ENCODE measurements at places on chromosomes 13 and 19. TPM values are rescaled to one million over a fixed set of nuclear protein-coding genes. Genes with fewer than 3 reads are reported as not detected.

GRCh38 chr13:34914416-34914815 is 27.7 kb upstream of the NBEA start:
- no peak for DNase-seq

GRCh38 chr19:54558339-54558738 is 15.3 kb upstream of the LILRA2 start:
- no peak for DNase-seq

- DNase-seq = no peak
Observed at GRCh38 chr13:52838433-52839107, 9.9 kb downstream of the PCDH8 start.

GRCh38 chr13:109599901-109600657 is 186.3 kb downstream of the IRS2 start:
- DNase-seq = no peak

The DCT gene
- total RNA-seq = 0.05 TPM

DNA sequence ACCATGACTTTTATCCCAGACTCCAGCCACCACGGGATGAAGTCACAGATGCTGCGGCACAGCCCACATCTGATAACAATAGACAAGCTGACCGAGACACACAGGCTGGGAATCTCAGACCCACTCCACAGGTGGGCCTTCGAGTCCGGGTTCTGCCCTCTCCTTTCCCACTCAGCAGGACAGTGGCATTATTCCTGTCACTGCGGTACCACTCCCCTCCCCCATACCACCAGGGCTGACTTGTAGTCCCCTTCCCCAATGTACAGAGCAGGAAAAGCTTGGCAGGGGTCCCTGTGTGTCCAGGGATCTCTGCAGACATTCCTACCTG is 179 bp upstream of the AMER2 start:
- no peak for DNase-seq

DNA sequence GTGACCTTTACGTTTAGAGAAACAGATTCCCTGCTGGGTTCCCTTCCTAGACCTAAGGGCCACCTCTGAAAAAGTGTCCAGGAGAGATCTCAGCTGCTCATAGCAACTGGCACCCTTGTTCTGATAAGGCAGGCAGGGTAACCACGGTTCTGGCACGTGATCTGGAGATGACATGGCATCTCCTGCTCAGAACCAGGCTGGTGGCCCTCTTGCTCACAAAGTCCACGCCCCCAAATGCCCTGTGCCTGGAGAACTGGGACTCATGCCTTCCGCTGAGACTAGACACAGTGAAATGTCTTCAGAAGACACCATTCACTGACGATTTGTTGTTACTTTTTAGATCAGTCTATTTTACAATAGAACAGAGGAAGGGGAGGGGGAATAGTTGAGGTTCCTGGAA is 174.1 kb downstream of the ZNF536 start:
- no peak for DNase-seq

The SPC24 gene
- 33.8 TPM for total RNA-seq

DNA sequence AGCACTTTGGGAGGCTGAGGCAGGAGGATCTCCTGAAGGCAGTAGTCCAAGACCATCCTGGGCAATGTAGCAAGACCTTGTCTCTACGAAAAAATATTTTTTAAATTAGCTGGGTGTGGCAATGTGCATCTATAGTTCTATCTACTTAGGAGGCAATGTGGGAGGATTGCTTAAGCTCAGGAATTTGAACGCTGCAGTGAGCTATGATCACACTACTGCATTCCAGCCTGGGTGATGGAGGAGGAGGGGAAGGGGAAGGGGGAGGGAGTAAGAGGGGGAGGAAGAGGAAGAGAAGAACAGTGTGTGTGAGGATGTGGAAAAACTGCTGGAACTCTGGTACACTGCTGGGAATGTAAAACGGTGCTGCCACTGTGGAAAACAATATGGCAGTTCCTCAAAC is 9.2 kb upstream of the CLIP3 start:
- no peak for DNase-seq

The IFI30 gene
- total RNA-seq = 52.7 TPM

The PDX1 gene
- total RNA-seq = not detected

The CCDC8 gene
- not detected for total RNA-seq

GRCh38 chr19:8069096-8069973 is 16.8 kb downstream of the CCL25 start:
- DNase-seq = peak; percentile 61

GRCh38 chr13:79582896-79583295 is 101.9 kb downstream of the NDFIP2 start:
- no peak for DNase-seq

DNA sequence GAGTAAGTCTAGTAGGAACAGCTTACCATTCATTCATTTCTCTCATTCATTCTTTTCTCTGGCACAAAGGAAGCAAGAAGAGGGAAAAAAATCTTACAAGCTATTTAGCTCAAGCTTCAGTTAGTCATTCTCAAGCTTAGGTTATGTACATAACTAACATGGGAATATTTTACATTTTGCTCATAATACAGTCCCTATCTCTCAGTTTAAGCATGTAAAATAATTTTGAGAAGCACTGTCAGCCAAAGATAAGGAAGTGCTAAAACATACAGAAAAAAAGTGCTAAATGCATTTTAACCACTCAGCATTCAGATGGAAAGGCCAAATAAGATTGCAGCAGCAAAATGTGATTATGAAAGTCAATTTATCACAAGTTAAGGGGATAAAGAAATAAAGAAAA is 7.9 kb downstream of the RBM26 start:
- no peak for DNase-seq

- DNase-seq = no peak
Observed at GRCh38 chr13:84784443-84785153, 902.3 kb upstream of the SLITRK1 start.

GRCh38 chr13:40599747-40600146 is 66.7 kb downstream of the FOXO1 start:
- DNase-seq = no peak

The RFPL4AL1 gene
- not detected for total RNA-seq

- peak; percentile 67 for DNase-seq
Observed at GRCh38 chr19:53019684-53020083, 6.0 kb downstream of the ERVV-1 start.

The FAM83E gene
- total RNA-seq = 5.1 TPM

The ZNF546 gene
- total RNA-seq = 4.4 TPM

GRCh38 chr13:72403396-72404010 is 323.9 kb downstream of the MZT1 start:
- no peak for DNase-seq

DNA sequence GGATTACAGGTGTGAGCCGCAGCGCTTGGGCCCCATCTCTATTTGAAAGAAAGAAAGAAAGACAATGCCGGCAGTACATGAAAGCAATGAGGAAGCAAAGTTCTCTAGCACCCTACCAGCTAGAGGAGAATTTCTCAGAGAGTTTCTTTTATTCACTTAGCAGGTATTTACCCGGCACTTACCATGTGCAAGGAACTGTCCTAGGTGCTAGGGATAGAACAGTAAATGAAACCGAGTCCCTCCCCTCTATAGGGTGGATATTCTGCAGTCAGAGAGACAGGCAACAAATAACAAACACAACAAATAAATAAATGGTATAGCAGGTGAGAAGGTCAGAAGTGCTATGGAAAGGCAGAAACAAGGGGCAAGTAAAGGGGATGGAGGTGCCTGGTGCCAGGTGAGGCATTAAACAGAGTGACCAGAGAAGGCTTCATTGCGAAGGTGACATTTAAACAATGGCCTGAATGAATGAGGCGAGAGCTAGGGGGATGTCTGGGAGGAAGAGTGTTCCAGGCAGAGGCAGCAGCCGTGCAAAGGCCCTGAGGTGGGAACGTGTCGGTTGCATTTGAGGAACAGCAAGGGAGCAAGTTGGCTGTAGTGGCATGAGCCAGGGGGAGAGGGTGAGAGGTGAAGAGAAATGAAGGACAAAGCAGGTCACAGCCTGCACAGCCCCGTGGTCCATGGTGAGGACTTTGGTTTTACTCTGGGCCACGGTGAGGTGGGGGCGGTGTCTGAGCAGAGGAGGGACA is 10.8 kb upstream of the MYH14 start:
- DNase-seq = no peak

The KCNJ14 gene
- total RNA-seq = 2.4 TPM

DNA sequence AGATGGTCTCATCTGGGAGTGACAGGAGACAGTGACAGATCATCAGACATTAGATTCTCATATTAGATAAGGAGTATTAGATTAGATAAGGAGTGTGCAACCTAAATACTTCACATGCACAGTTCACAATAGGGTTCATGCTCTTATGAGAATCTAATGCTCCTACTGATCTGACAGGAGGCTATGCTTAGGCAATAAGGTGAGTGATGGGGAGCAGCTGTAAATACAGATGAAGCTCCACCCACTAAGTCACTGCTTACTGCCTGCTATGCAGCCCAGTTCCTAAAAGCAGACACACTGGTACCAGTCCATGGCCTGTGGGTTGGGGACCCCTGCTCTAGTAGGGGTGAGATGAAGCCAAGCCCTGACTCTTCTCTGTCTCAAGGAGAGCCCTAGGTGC is 10.0 kb upstream of the IGFL3 start:
- DNase-seq = no peak

DNA sequence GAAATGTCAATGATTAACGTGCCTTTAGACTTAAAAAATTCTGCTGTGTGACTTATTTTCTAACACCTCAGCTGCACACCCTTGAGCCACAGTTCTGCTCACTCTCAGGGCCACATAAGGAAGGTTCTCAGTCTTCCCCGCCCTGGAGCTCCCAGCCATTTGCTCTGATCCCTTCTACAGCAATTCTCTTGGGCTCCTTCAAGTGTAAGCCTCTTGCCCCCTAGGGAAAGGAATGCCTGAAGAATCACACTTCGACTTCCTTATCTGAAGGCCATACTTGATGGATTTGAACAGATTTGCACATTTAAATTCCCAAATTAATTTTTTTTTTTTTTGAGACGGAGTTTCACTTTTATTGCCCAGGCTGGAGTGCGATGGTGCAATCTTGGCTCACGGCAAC is 44.2 kb downstream of the RASA3 start:
- DNase-seq = no peak

GRCh38 chr13:105007166-105007808 is 1528.2 kb downstream of the EFNB2 start:
- DNase-seq = no peak

The SMAD9 gene
- total RNA-seq = not detected

DNA sequence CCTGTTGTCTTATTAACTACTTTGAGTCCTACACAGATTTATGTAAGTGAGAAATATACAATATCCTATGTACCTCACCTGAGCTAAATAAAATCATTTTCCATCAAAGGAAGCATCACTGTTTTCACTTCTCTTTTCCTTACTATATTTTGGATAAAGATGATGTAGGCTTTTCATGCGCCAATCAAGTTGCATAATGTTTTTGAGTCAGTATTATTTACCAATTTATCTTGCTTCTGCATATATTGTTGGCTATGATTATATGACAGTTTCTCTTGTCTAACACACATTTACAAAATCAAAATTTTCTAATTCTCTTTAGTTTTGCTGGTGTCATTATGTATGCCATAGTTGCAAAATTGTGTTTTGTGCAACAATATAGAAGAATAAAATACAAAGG is 67.9 kb upstream of the FRY start:
- no peak for DNase-seq

- no peak for DNase-seq
Observed at GRCh38 chr13:72662548-72662947, 64.9 kb downstream of the MZT1 start.

GRCh38 chr19:39335168-39335548 is 685 bp downstream of the GMFG start:
- DNase-seq = peak; percentile 77

The RNF17 gene
- not detected for total RNA-seq

DNA sequence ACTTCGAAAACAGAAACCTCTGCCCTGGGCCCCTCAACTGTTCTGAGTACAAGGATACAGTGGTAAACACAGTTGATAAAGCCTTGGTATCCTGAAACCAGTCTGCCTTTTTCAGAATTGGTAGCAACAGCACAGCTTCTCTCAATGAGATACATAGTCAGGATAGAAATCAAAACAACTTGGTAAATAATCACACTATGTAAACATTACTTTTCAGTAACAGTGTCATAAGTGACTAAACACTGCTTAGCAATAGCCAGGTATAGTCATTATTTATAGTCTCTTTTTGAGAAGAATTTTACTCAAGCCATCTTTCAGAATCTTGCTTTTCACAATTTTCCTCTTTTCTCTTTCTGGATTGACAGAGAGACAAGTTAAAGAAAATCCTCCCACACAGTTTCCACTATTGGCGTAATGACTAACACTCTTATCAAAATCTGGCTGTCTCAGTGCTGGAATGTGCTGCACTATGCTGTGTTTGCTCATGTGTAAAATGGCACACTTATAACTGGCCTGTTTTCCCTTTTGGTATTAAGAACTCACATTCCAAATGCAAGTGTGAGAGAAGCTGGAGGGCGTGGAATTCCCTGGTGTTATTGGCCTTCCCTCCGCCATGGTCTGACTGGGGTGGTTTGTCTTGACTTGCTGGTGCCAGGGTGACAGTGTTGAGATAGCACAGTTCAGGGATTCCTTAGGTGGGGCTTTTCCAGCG is 368.8 kb downstream of the TDRD3 start:
- DNase-seq = no peak

The SLC7A10 gene
- total RNA-seq = not detected

DNA sequence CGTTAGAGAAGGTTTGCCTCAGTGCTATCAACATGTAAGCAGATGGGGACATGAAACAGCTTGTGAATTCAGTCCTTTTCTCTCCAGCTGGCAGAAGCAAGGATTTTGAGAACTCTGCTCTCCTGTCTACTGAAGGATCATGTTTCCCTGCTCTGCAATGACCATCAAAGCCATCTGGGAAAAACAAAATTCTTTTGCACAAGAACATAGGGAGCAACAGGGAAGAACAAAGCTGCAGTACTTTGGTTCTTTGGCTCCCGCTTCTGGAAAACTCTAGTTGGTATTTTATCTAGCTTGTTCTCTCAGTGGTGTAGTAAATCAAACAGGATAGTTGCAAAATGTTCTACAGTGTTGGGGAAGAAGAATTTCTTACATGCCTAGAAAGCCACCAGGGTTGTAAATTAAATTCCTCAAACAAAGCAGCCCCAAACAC is 270.4 kb downstream of the ENOX1 start:
- no peak for DNase-seq

- no peak for DNase-seq
Observed at GRCh38 chr13:66663206-66663605, 566.9 kb downstream of the PCDH9 start.

GRCh38 chr13:74200081-74200480 is 65.9 kb upstream of the KLF12 start:
- no peak for DNase-seq

- DNase-seq = no peak
Observed at GRCh38 chr13:72004784-72005374, 137.9 kb upstream of the DACH1 start.

DNA sequence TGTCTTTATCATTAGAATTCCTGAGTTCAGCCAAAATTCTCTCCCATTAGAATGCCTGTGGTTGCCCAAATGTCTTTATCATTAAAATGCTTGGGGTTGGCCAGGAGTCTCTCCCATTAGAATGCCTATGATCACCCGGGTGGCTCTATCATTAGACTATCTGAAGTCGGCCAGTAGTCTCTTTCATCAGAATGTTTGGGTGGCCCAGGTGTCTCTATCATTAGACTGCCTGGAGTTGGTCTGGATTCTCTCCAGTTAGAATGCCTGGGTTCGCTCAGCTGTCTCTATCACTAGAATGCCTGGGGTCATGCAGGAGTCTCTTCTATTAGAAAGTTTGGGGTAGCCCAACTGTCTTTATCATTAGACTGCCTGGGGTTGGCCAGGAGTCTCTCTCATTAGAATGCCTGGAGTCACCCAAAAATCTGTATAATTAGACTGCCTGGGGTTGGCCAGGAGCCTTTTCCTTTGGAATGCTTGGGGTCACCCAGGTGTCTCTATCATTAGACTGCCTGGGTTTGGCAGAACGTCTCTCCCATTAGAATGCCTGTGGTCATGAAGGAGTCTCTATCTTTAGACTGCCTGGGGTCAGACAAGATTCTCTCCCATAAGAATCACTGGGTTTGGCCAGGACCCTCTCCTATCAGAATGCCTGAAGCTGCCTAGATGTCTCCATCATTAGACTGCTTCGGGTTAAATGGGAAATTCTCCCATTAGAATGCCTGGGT is 1478.3 kb downstream of the UQCRFS1 start:
- DNase-seq = no peak
